Activated CD4-positive, alpha-beta T cell treated with anti-CD3 and anti-CD28 coated beads for 1 hour (primary cell): ENCODE measurements at places on chromosomes 1 and 21.

DNA sequence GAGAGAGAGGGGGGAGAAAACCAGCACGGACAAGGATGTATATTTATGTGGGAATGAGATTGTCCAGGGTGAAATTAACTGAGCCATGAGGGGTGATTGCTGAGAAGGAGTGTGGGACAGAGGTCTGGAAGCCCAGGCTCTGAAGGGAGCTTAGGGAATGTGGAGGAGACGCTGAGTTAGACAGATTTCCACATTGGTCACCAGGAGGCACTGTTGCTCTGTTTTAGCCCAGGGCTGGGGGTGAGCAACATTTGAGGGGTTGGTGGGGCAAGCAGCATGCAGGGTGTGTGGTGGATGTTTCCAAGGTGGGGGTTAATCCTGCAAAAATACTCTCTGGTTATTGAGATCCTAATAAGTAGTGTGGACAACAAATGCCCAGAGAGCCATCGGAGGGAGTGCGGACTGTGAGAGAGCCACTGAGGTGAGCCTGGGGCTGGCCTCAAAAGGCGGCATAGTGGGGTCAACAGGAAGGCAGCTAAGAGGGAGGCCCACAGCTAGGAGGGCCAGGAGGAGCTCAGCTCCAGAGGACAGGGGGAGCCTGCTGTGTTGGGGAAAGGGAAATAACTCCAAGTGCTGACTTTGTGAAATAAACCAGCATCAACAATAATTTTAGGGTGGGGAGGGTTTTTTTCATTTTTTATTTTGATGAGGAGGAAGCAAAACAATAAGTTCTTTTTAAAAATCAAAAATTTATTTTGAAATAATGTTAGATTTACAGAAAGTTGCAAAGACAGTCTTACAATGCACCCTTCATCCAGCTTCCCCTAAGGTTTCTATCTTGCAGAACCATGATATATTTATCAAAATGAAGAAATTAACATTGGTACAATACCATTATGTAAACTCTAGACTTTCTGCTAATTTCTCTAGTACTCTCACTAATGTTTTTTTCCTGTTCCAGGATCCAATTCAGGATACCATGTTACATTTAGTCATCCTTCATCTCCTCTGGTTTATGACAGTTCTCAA, 82.8 kb upstream of the CD34 start:
- DNase-seq = no peak

DNA sequence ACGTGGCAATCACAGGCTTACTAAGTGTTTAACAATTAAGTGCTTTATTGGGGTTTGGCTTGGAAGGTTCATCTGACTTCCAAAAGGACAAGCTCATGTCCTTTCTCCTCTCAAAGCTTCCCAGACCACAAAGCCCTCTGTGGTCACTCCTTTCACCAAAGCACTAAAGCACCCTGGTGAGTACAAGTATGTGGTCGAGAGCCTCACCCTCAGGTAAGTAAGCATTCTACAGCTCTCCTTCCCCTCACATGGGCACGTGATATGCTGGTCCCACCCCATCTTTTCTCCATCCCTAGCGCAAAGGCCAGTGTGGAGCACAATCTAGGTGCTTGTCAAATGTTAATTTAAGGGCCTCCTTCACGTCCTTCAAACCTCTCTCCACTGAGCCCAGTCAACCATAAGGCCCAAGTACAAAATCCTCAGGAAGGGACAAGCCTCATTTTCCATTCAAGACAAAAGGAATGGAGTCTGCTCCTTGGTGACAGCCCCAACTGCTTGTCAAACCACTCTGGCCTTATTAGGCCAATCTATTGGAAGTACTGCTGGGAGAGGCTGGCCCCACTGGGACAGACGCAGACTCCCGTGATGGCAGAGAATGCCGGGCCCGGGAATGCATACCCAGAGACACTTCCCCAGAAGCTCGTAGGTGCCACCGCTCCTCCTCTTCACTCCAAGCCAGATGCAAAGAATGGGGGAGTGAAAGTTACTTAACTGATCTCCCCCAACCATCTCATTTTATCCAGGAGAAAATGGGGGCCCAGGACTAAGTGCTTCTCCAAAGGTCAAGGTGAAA, 7.8 kb downstream of the STMN1 start:
- DNase-seq = no peak

DNA sequence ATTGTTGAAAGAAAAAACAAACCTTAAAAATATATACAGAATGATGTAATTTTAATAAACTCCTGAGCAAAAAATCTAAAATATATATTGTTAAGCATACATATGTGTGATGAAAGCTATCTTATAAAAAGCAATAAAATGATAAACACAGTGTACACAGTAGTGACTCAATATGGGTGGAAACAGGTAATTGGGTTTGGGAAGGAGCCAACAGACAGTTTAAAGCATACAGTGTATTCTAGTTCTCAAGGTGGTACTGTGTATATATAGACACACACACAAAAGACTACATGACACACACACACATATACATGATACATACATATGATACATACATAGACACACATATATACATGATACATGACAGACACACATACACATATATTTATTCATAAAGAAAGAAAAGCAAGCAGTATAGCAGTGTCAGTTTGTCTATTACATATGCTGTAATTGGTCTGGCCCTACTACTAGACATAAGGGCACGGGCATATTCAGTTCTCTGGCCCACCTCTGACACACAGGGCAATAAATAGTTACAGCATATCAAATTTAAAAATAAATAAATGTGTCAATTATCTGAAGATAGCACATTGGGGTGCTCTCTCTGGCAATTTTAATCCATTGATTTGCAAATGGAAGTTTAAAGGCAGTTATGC, 330.2 kb downstream of the S1PR1 start:
- DNase-seq = no peak

GRCh38 chr1:201426479-201427310, 5.2 kb upstream of the TNNI1 start:
- DNase-seq = no peak

GRCh38 chr1:202968895-202969295, 1.8 kb upstream of the CYB5R1 start:
- no peak for DNase-seq

DNA sequence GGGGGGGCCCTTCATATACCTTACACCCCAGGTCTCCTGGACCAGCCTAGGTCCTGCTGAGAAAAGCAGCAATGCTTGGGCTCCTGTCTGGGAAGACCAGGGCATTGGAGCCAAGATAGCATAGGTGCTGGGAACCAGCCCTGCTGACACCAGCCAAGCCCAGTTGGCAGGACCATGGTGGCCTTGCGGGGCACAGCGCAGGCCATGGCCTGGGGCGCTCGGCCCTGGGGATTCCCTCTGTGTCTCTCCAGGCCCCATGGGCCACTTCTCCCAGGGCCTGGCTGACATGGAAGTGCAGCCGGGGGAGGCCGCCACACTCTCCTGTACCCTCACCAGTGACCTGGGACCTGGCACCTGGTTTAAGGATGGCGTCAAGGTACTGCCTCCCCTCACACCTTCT, 23.3 kb downstream of the IGFN1 start:
- no peak for DNase-seq

DNA sequence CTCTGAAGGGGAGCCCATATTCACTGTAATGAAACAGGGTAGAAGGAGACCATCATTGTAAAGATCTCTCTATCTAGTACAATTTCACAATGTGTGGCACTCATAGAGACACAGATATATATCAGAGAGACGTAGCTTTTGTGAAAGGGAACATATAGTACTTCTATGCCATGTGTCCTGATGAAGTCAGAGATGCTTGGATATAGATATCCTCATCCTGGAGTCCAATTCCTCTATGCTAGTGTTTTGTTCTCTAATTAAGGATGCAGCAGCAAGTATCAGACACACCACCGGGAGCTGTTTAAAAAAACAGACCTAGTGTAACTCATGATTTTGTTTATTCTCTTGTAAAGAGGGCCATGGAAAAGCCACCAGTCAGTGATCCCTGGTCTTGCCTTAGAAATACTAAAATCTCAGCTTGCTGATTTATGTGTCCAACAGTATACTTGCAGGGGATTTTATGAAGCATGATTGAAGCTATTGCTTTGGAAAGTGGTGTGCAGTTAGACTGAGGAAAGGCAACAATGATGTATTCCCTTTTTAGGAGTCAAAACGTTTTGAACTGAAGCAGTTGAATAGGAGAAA, 2.5 kb downstream of the NCAM2 start:
- DNase-seq = no peak

GRCh38 chr21:36175771-36176565, 19.3 kb downstream of the DOP1B start:
- no peak for DNase-seq

GRCh38 chr1:68113966-68114365, 63.5 kb upstream of the DIRAS3 start:
- no peak for DNase-seq

GRCh38 chr1:212401042-212401441, 13.6 kb downstream of the PACC1 start:
- DNase-seq = no peak

- no peak for DNase-seq
These were observed 9.5 kb downstream of the ATP6V1G3 start for GRCh38 chr1:198530953-198531352.

GRCh38 chr1:20200966-20201365, 14.6 kb upstream of the PLA2G2C start:
- DNase-seq = no peak

DNA sequence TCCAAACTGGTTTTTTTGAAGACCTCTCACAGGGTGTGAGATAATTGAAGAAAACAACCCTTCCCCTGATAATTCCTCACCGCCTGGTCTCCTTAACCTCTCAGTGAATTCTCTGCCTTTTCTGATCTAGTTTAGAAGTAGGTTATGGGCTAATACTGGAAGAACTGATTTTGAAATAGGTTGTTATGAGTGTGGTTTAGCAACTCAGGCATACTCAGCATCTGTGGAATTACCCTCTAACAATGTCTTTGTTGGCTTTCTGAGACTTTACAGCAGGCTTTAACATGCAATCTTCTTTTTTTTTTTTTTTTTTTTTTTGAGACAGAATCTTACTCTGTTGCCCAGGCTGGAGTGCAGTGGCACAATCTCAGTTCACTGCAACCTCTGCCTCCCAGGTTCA, 10.3 kb upstream of the PLD5 start:
- no peak for DNase-seq

- DNase-seq = no peak
These were observed 33.9 kb upstream of the CSF1 start for GRCh38 chr1:109876617-109877316.

DNA sequence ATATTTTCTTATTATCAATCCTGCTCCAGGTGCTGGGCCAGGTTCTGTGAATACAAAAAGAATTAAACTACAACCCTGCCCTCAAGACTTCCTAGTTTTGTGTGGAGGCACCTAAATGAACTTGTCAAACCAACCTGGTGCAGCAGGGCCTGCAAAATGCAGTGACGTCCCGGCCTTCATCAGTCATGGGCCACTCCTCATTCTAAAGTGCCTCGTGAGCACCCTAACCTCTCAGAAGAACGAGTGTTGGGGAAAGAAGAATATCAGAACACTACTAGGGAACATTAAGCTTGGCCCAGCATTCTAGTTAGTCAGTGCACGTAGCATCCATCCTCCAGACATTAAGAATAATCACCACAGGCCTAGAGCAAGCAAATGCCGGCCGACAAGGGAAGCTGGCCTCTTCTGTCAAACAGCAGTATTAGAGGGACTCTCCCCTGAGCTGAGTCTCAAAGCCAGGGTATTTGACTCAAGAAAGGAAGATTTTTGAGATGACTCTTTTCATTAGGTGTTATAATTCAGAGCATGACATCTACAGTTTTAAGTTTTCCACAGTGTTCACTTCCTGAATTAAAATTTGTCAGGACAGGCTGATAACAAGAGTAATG, 137.9 kb downstream of the SLC45A1 start:
- no peak for DNase-seq

DNA sequence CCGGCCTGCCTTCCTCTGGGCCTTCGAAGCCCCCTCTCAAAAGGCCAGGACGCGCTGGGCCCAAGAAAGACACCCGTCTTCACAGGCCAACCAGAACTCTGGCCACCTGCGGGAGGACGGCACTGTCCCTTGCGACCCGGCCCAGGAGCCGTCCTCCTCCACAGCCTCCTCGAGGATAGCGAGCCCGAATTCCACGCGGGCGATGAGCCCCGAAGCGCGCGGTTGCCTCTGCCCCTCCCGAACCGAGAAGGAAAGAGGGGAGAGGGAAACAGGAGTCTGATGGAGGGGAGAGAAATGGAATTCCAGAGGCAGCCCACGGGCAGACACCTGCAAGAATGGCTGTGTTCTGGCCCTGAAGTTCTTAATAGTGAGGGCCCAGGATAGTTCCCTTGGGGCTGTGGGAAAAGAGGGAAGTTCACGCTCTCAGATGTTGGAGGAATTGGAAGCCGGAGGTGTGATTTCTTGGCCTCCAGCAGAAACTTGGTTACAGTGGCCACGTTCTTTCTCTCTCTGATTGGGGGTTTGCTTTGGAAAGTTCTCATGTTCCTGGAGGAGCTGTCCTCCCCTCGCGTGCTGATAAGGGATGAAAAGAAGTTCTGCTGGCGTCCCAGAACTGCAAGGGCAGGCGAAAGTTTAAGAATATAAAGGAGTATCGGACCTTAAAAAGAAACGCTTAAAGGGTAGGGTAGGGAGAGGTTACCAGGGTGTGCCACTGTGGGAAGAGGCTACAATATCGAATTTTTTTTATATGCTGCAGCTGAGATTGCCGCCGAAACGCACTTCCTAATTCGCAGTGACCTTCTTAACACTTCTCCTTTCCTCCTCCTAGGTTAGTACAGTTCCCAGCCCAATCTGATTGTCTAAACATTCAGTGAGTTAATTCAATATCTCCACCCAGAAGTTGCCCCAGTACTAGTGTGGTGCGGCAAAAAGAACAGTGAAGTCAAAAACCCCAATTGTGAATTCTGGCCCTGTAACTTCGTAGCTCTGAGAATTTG, 5.8 kb upstream of the SLC44A5 start:
- no peak for DNase-seq

- DNase-seq = no peak
These were observed 153.7 kb upstream of the C1orf174 start for GRCh38 chr1:4053774-4054173.

- no peak for DNase-seq
These were observed 142.3 kb upstream of the COL6A1 start for GRCh38 chr21:45839274-45839673.

GRCh38 chr1:166133276-166133841, 33.4 kb downstream of the FAM78B start:
- no peak for DNase-seq

DNA sequence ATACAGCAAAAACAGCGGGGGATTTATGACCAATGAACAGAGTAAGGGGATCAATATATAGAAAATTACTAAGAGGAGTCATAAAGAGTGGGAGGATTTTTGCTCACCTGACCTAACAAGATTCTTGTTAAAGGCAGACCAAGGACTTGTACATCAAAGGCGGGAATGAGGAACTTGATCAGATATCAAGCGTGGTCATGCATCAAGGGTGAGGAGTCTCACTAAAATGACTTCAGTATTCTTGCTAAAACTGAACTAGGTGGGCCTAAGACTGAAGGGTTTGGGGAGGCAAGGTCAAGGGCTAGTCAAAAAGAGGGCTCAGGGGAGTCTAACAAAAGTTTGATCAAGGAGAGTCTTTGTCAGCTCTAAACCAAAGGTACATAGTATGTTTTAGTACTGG, 2.1 kb downstream of the MOV10 start:
- no peak for DNase-seq

- no peak for DNase-seq
These were observed 20.7 kb downstream of the METTL13 start for GRCh38 chr1:171802207-171802606.

GRCh38 chr1:46401964-46402626, 8.0 kb downstream of the FAAH start:
- DNase-seq = no peak
